ENCODE measurements at places on chromosomes 5 and 9.

DNA sequence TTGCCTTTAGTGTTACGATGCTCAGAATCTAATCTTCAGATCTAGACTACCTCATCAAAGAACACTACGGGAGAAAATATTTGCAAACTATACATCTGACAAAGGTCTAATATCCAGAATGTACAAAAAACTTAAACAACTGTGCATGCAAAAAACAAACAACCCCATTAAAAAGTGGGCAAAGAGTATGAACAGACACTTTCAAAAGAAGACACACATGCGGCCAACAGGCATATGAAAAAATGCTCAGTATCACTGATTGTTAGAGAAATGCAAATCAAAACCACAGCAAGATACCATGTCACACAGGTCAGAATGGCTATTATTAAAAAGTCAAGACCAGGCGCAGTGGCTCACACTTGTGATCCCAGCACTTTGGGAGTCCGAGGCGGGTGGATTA, 31.0 kb upstream of the MEGF9 start:
- no peak for ATAC-seq

DNA sequence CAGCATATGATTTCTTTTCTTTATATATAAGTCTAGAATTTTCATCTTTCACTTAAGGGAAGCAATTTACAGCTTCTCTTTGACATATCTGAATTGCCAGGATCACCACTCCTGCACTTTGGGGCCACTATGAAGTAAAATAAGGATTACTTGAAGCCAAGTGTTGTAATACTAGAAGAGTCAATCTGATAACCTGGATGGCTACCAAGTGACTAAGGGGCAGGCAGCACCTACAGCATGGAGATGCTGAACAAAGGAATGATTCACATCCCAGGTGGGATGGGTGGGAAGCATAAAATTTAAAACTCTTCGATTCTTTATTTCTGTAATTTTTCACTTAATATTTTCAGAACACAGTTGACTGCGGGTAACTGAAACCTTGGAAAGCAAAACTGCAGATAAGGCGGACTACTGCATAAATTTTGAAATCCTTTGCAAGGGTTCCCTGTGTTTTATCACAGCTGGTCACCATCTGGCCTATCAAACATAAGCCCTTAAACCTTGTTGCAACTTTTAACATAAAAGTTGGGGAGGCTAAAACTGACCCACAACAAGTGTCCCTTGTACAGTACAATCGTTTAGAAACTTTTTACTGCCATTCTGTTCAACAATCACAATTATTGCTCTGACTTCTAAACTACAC, 31.2 kb downstream of the NR3C1 start:
- ATAC-seq: no peak

GRCh38 chr9:5013374-5013773, 28.3 kb downstream of the JAK2 start:
- no peak for ATAC-seq

DNA sequence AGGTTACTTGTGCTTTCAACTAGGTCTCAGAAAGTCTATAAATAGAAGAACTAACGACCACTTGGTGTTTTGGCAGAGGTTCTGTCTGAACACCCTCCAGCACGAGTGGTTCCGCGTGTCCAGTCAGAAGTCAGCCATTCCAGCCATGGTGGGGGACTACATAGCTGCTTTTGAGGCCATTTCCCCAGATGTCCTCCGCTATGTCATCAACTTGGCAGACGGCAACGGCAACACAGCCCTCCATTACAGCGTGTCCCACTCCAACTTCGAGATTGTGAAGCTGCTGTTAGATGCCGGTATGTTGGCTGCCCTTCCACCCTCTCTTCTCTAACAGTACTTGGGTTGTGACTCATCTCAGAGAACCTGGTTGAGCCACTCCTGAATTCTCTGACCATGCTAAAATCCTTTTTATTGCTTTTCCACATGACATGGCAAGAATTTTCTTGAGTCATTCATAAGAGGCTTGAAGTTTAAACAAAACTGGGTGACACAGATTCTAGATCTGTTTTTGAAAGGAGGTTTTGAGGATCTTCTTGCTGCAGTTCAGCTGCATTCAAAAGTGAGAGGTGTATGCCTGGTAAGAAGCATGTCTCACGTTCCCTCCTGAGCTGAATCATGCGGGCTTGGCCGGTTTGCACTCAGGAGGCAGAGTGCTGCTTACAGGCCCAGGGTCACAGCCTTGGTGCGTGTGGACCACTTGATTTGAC, 103.1 kb upstream of the DMRT1 start:
- peak; percentile 51 for ATAC-seq

DNA sequence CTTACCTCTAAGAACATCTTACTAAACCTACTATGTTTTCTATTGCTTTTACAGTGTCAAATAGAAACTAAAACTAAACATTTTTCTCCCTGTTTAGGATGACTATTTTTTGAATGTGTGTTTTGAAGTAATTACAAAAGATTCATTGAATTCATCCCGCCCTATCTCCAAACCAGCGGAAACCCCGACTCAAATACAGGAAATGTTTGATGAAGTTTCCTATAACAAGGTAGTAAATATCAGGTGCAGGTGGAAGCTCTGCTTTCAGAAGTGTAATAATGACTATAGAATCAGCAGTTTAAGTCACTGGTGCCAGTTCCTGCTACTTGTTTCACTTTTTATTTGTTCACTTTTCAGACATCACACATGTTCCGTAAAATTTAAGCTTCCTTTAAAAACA, 20.0 kb downstream of the ERAP2 start:
- no peak for ATAC-seq

GRCh38 chr9:114125476-114126013, 26.5 kb upstream of the KIF12 start:
- no peak for ATAC-seq

- ATAC-seq: no peak
Measured at GRCh38 chr5:34580983-34581382, 75.1 kb upstream of the RAI14 start.

DNA sequence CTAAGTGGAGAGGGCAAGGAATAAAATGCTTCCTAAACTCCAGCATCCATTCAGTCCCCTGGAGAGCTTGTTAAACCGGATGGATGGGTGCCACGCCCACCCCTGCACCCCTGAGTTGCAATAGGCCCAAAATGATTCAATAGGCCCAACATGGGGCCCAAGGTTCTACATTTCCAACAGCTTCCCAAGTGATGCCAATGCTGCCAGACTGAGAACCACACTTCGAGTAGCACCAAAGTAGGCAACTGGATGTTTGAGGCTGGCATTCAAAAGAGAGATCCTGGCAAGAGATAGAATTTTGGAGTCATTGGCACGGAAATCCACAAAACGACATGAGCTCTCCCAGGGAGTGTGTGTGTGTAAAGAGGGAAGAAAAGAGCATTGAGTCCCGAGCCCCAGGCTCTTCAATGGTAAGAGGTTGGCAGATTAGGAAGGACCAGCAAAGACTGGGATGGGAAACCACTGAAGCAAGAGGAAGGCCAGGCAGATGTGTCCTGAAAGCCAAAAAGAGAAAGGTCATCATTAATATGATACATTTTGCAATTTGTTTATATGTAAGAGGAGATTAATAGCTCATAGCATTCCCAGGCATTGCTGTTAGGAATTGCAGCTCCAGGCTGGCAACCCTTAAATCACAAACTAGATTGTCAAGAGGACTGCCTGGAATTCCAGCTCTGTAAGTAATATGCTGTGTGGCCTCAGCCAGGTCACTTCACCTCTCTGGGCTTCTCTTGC, 130.6 kb downstream of the KCNIP1 start:
- ATAC-seq: no peak

GRCh38 chr9:78680196-78680595, 383.3 kb downstream of the PSAT1 start:
- ATAC-seq: no peak

DNA sequence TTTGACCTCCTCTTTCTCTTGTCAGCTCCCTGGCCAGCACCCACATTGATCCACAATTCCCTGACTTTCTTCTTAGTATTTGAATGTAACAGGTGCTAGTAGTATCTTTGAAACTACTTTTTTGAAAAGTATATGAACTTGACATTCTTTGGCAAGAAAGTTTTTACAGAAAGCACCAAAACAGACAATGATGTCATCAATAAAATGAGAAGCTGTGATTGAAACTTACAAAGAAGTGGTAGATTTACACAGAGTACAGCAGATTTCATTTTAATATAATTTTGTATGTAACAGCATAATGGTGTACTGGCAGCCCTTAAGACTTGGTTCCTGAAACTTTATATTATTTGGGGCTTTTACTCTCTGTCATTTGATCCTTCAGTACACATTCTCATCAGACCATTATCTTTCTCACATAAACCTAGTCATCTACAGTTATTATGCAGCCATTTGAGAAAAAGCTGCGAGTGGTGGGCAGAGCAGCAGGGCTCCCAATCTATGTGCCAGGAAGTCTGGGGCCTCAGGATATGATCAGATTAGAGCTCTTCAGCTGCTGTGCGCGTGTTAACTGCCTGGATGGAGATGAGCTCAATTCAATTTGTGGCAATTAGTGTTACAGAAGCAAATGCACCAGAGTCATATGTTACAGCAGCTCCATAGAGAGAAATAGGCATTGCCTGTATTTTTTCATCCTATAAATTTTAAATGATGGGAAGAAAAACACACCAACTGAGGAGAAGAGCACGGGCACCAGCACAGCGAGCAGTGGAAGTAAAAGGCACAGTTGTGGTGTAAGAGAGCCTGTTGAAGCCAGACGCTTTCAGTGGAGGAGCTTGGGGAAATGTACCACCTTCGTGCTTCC, 126.1 kb downstream of the STARD4 start:
- ATAC-seq: peak; percentile 87

GRCh38 chr5:28549588-28549987, 1511.2 kb upstream of the CDH9 start:
- ATAC-seq: no peak

DNA sequence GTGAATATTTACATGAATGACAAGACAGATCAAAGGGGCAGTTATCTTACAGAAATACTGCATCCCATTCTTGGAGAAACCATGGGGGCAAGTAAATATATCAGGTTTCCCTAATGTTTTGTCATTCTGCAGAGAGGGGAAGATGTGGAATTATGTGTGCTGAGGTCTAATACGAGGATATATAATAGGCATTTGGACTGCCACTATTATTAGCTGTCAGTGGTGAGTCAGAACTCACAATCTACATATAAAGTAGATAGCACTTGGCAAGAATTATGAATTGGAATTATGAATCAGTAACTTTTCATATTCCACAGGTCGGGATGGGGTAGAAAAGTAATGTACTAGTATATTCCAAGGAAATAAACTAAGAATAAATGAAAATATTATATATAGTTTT, 121.7 kb downstream of the GIN1 start:
- no peak for ATAC-seq

GRCh38 chr5:144130306-144130705, 40.2 kb downstream of the YIPF5 start:
- ATAC-seq: no peak
